IPS DF 6.9 (cell line): ENCODE measurements at places on chromosomes 5 and 9.

GRCh38 chr5:142527664-142528295 is 158.1 kb downstream of the FGF1 start:
- no peak overlapping the region for H3K4me3 ChIP-seq
- no peak for DNase-seq
- H3K36me3 ChIP-seq: no peaks in the 10 kb centered on the region

DNA sequence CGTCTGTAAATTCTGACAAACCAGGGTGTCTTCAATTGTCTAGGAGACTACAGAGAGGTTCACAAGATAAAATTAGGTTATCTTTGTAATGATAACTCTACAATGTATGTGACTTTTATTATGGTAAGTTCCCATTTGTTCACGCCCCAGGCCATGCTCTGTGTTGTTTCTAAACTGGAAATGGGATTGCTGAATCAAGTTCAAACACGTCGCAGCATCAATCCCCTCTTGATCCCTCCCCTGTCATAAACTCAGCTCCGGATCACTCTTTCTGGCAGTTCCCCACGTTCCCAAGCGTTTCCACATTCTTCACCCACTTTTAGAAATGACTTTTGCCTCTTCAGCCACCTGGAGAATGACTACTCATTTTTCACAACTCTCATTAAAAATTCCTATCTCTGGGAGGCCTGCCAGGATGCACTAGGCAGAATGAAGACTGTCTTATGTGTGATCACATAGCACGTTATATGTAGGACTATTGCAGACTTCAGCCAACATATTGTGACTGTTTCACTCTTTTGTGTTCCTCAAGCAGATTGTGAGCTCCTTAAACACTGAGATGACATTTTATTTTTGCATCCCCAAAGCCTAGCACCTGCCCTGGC is 1124.2 kb upstream of the WWC1 start:
- H3K27ac ChIP-seq: no peak overlapping the region
- H3K4me1 ChIP-seq: 0 out of 2 replicates have a peak, but pooled peaks cover 2% of the 10 kb centered on the region
- DNase-seq: no peak
- H3K36me3 ChIP-seq: no peaks in the 10 kb centered on the region

GRCh38 chr5:132070460-132071337 is 2.9 kb upstream of the CSF2 start:
- no peak overlapping the region for H3K27ac ChIP-seq
- H3K4me3 ChIP-seq: no peak overlapping the region
- no peaks in the 10 kb centered on the region for H3K27me3 ChIP-seq
- H3K4me1 ChIP-seq: no peaks in the 10 kb centered on the region; the same call in 1 of the 2 replicates

DNA sequence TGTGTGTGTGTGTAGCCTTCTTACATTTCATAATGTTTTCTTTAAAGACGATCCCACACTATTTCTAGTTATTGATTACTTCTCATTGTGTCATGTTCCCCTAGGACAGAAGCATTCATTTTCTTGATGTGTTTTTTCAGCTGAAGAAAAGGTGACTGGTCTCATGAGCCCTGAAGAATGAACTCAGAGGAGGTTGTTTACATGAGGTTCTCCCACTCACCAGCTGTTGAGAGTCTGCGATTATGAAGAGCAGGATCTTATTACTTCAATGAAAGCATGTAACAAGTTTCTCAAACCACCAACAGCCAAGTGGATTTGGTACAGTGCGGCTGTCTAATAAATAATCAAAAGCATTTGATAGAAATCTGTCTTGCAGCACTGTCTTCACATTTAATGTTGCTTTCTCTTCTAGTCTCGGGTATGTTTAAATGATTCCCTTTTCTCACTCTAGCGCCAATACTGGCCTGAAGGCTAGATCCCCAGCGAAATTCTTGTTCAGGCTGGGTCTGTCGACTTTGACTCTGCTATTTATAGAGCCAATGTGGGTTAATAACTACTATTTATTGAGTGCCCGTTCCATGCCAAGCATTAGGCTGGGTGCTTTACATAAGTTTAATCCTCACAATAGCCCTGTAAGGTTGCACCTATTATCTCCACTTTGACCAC is 9.6 kb upstream of the FSD1L start:
- no peaks in the 10 kb centered on the region for H3K36me3 ChIP-seq
- no peaks in the 10 kb centered on the region for H3K27me3 ChIP-seq
- no peak overlapping the region for H3K4me3 ChIP-seq
- DNase-seq: no peak
- no peaks in the 10 kb centered on the region for H3K4me1 ChIP-seq

DNA sequence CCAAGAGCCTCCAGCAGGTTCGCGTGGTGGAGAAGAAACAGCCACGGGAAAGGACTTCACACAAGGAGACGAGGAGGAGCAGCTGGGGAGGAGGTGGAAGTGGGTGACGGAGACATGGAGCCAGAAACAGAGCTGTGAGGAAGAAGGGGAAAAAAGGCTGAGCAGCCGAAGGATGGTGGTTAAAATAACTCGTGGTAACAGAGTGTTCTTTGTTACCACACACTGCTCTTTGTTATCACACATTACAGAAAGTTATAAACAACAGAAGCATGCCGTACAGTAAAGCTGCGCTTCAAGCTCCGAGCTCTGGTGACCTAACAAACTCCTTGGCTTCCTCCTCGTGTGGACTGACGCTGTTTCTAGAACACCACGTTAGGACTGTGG is 215.4 kb downstream of the GLIS3 start:
- no peaks in the 10 kb centered on the region for H3K36me3 ChIP-seq
- no peak overlapping the region for H3K4me3 ChIP-seq
- no peak overlapping the region for H3K27ac ChIP-seq
- H3K4me1 ChIP-seq: no peaks in the 10 kb centered on the region
- no peaks in the 10 kb centered on the region for H3K27me3 ChIP-seq

GRCh38 chr9:109542922-109543321 is 44.8 kb upstream of the PTPN3 start:
- DNase-seq: no peak
- no peak overlapping the region for H3K4me3 ChIP-seq
- no peak overlapping the region for H3K27ac ChIP-seq
- H3K4me1 ChIP-seq: no peaks in the 10 kb centered on the region

DNA sequence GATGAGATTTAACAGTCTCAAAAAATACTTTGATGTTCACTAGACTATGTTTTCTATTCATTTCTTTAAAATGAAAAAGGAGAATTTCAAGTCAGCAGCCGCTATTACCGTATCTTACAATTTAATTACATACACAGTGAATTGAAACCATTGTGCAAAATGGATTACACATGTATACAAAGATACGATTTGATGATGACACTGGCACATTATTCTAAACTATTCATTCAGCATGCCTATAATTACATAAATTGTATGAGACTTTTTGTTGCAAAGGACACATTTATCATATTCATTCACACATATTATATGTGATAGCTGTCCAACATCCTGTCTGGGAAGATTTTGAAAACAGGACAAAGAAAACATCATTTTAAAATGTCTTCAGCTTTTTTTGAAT is 118.3 kb upstream of the VCAN start:
- DNase-seq: no peak
- no peaks in the 10 kb centered on the region for H3K4me1 ChIP-seq
- no peak overlapping the region for H3K27ac ChIP-seq
- H3K36me3 ChIP-seq: no peaks in the 10 kb centered on the region
- H3K27me3 ChIP-seq: no peaks in the 10 kb centered on the region
- no peak overlapping the region for H3K4me3 ChIP-seq

DNA sequence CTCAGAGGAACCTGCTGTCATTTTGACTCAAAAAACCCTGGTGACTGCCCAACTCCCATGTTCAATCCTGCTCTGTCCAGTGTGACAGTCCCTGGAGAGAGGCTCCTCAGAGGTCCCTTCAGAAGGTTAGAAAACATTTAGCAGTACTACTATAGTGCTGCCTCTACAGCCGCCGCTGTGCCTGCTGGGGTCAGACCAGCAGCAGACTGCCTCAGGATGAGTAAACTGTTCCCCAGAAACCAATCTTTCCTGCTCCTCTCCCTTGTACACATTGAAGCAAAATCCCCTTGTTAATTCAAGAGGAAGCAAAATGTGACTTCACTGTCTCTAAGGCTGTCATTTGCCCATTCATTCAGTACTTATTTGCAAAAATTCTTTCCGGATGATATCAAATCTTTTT is 94.8 kb upstream of the SMARCA2 start:
- H3K36me3 ChIP-seq: no peaks in the 10 kb centered on the region
- no peak overlapping the region for H3K4me3 ChIP-seq
- no peak overlapping the region for H3K27ac ChIP-seq

- peaks cover 56% of the 10 kb centered on the region for H3K36me3 ChIP-seq
- H3K27me3 ChIP-seq: no peaks in the 10 kb centered on the region
- peaks cover 17% of the 10 kb centered on the region for H3K4me1 ChIP-seq
- no peak overlapping the region for H3K4me3 ChIP-seq
Observed at GRCh38 chr5:177468329-177468684, 5.1 kb downstream of the DBN1 start.

DNA sequence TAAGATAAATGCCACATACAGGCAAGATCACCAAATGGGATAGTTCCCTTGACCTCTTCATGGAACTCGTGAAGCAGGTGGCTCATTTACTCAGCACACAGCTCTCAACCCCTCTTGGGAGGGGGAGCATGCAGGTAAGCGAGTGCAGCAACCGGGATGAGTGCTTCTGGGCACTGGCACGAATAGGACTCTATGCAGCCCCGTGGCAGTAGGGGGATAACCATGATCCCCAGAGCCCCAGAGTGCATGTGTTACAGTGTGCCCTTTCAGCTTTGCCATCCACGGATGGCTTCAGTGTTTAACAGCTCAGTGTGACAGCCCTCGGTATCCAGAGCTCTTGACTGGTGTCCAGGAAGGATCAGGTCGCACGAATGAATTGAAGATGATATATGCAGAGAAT is 1187.1 kb downstream of the CDH9 start:
- no peak overlapping the region for H3K27ac ChIP-seq
- no peaks in the 10 kb centered on the region for H3K4me1 ChIP-seq
- no peaks in the 10 kb centered on the region for H3K27me3 ChIP-seq
- H3K4me3 ChIP-seq: no peak overlapping the region

GRCh38 chr9:89605465-89606048 is 745 bp downstream of the GADD45G start:
- peaks cover 3% of the 10 kb centered on the region; the same call in 1 of the 2 replicates for H3K4me1 ChIP-seq
- no peaks in the 10 kb centered on the region; the same call in 1 of the 2 replicates for H3K27me3 ChIP-seq
- no peak overlapping the region for H3K27ac ChIP-seq
- no peak for DNase-seq
